ENCODE measurements at places on chromosomes 12 and 14. TPM values are rescaled to one million over a fixed set of nuclear protein-coding genes. Genes with fewer than 3 reads are reported as not detected.

The IFNG-AS1 gene
- total RNA-seq: not detected

The GRIP1 gene
- 37.6 TPM for total RNA-seq

The MYF6 gene
- not detected for total RNA-seq

The NANOG gene
- 229 TPM for total RNA-seq

The PGF gene
- 4.1 TPM for total RNA-seq

DNA sequence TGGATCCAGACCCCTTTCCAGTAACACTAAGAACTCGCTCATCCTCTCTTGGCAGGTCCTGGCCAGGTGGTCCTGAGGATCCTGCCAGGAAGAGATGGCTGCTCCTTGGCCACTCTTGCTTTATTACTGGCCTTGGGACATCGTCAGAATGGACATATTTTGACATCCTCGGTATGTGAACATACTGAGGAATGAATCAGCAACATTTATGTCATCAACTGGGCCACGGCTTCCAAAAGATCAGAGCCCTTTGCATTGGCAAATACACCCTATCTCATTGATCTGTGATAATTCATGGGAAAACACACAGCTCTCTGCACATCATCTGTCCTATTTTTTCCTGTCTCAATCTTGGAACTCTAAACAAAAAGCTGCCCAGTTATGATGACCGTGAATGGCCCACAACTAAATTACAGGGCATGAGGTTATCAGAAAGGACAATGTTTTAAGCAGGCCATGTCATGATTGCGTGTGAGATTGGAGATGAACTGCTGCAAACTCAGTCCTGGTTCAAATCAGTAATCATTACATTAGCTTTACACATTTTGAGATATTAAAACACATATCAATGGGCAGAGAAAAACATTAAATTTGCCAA, 1325.8 kb downstream of the AACS start:
- no peak for DNase-seq

DNA sequence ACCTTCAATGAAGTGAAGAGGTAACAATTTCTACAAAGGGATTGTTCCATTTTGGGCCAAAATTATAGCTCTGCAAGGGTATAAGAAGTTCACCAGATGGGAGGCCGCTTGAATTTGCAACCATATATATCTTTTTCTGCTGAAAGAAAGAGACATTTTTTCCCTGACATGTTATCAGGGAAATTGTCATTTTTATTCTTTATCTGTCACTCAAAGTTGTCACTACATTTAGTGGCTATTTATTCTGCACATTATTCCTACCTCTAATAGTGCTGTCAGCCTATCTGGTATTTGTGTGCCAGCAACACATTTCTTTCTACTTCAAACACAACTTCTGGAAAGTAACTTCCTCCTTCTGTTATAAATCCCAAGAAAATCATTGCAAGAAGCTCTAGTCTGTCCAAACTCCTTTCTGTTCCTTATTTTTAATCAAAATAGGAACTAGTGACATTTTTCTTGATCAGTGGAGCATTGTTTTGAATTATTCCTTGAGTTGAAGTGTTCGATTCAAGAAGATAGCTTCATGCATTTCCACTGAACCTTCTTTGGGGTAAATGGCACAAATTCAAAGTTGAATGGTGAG, 137.9 kb upstream of the ATP2B1 start:
- DNase-seq: no peak

DNA sequence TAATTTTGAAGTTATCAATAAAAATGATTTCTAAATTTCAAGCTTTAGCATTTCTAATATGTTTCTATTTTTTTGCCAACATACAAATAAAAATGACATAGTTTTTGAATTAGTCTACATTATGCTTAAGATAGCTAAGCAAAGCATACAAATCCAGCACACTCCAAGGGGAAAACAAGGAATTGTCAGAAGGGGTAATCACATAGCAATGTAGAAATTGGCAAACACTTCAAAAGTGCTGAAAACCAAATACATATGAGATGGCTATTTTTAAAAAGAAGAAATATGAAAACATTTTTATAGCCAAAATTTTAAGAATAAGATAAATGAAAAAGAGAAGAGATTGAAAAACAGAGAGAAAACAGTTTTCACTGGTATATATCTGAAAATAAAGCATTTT, 308.0 kb downstream of the SLC6A15 start:
- no peak for DNase-seq

- DNase-seq: no peak
Observed at GRCh38 chr12:67442347-67442841, 173.2 kb downstream of the CAND1 start.

DNA sequence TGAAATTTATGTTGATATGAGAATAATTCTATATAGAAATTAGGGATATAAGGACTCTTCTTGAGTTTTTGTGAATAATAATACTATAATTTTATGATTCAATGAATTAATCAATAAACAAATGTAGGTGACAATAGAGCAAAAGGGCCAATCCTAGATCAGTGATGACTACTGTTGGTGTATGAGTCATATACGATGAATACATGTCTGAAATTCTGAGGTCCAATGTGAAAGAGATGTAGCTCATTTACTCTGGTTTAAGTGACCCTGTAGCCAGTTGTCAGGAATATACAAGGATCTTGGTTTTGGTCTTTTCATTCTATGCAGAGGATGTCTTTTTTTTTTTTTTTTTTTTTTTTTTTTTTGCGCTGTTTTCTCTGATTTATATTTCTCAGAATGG, 72.1 kb upstream of the RTL1 start:
- no peak for DNase-seq

GRCh38 chr12:46384451-46385309, 12.1 kb upstream of the SLC38A2 start:
- no peak for DNase-seq

DNA sequence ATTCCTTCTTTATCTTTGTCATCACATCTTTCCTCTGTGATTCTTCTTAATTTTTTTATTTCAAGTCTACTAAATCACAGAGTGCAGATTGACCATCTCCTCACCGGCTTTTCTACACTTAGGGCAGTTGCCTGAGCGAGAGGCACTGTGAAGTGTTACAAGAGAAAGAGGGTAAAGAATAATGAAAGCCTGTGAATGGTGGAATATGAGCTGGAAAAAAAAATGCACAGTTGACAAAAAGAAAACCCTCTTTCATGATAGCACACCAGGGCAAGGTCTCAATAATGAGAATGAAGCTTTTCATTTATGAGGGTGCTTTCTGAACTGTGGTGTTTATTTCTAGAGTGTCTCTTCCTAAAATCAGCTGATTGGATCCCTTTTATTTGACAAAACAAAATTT, 106.2 kb upstream of the PDE3A start:
- no peak for DNase-seq

- DNase-seq: no peak
Observed at GRCh38 chr14:24456980-24457379, 14.4 kb upstream of the SDR39U1 start.

DNA sequence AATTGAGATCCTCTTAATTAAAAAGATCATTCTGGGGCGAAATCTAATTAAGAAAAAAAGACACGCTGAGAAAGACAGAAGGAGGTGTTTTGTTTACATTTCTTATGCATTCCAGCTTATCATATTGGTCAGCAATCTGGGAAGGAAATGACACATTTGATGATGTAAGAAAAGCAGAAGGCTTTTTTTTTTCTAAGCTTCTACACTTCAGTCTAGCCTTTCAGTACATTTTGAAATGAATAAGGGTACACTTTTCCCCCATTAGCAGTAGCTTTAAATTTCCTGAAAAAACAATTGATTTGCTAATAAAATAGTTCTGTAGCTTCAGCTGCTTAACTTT, 5.9 kb upstream of the GSC start:
- DNase-seq: no peak

All from H1 (cell line).